ENCODE measurements at places on chromosomes 5 and 9. TPM values are rescaled to one million over a fixed set of nuclear protein-coding genes. Genes with fewer than 3 reads are reported as not detected.

RFX3 gene
- 7.5 TPM for total RNA-seq

ZNF454 gene
- 5.1 TPM for total RNA-seq

KIF4B gene
- total RNA-seq = under 0.01 TPM

PRR7 gene
- 2.2 TPM for total RNA-seq

FOXD4L5 gene
- total RNA-seq = not detected

SMIM15 gene
- 20.7 TPM for total RNA-seq

CHSY3 gene
- total RNA-seq = 3.4 TPM

GNA14 gene
- total RNA-seq = 6.4 TPM

OSMR gene
- 32.5 TPM for total RNA-seq

CLPTM1L gene
- 85.6 TPM for total RNA-seq

KYAT1 gene
- 7.9 TPM for total RNA-seq

BNC2 gene
- 93.2 TPM for total RNA-seq

LCN2 gene
- total RNA-seq = 1.4 TPM

CARD9 gene
- 2.3 TPM for total RNA-seq

DDX4 gene
- total RNA-seq = not detected

HAVCR2 gene
- 15.2 TPM for total RNA-seq

SLC6A19 gene
- not detected for total RNA-seq

PCDHA7 gene
- not detected for total RNA-seq

HAUS6 gene
- total RNA-seq = 9.4 TPM

ZNF462 gene
- 57.9 TPM for total RNA-seq

N4BP3 gene
- 1.2 TPM for total RNA-seq

FOXD4L3 gene
- total RNA-seq = not detected

GCNT4 gene
- total RNA-seq = 4.0 TPM

DPYSL3 gene
- 241 TPM for total RNA-seq

HSD17B3 gene
- 0.81 TPM for total RNA-seq

C9orf152 gene
- not detected for total RNA-seq

OTULINL gene
- total RNA-seq = 1.4 TPM

CCDC192 gene
- 0.94 TPM for total RNA-seq

IL31RA gene
- total RNA-seq = not detected

SPINK13 gene
- not detected for total RNA-seq

MZB1 gene
- not detected for total RNA-seq

CD274 gene
- 3.6 TPM for total RNA-seq

ARHGEF28 gene
- 16.9 TPM for total RNA-seq

ENTR1 gene
- total RNA-seq = 55.1 TPM
